Fibroblast of mammary gland (primary cell): ENCODE measurements at places on chromosomes 6 and 20.

DNA sequence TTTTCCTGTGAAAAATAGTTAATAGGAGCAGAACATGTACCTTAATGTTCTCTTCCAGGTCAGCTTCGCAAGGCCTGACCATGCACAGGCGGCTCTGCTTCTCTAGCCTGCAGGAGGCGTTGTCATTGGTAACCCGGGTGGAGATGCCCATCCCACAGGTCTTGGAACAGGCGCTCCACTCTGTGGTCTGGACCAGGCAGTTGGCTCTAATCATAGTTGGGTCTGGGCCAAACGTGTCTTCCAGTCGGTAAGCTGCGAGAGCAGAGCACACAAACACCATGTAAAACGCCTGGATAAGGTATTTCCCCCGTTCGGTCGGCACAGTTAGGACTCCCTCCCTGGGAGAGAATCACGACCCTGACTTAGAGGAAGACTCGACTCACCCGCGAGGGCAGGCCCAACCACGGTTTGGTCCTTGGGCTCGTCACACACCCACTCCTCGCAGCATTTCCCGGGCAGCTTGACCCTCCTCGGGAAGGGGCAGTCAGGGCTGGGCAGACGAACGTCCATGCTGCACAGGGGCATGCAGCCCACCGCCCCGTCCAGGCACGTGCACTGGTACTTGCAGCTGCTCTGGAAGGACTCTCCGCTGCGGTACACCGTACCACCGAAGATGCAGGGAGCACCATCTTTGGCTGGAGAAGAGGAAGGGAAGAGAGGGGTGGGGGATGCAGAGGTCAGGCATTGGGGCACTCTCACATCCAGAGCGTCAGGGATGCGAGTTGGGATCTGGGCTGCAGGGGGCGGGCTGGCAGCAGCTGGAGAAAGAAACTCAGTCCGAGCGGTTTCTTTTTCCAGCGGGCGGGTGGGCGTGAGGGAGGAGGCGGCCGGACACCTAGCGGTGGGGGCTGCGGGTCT lies 1.0 kb downstream of the CCN2 start:
- DNase-seq, result peak; percentile 91

DNA sequence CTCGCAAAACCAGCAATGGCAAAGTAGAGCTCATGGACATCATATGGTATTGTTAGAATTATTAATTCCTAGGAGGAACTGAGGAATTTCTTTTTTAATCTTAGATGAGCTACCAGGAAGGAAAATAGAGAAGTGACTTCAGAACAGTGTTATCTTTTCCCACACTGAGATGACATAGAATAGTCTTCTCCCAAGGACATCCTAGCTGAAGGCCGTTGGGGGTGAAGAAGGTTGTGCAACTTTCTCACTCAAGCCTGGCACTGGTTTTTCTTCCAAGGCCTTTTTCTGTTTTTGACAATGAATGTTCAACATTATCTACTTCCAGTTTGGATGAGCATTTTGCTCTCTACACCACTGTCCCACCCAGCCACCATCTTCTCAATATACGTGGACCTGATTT lies 35.8 kb upstream of the MAS1 start:
- DNase-seq, result no peak

DNA sequence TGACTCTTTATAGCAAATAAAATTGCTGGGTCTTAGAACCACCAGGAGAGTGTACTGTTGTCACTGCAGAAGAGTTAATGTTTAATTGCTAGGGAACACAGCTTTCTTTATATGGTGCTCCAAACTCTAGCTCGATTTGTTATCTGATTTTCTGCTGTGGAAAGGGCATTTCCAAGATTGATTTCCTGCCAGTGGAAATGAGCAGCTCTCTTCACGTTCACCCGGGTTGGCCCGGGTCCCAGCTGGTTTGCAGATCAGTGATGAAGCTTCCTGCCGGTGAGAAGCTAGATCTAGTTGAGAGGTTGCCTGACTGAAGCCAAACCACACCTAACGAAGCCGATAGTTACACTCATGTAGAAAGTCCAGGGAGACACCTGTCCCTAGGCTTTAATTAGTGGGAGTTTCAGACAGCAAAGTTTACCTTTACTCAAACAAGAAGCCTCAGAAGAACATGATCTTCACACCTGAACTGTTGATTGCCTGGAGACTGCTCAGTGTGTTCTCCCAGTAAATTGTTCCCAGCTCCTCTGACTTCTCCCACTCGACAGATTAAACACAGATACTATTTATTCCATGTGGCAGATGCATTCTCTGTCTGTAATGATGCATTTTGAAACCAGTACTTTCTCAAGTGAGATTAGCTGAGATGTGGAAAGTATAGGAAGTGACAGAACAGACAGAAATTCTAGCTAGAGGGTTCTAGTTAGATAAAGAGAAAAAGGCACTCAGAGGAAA lies 27.8 kb downstream of the PAQR8 start:
- DNase-seq, result peak; percentile 42

- DNase-seq, result no peak
These were observed 72.4 kb upstream of the LAMP5 start for GRCh38 chr20:9441948-9442347.

GRCh38 chr6:4948781-4949450 lies 54.9 kb downstream of the RPP40 start:
- DNase-seq, result no peak

DNA sequence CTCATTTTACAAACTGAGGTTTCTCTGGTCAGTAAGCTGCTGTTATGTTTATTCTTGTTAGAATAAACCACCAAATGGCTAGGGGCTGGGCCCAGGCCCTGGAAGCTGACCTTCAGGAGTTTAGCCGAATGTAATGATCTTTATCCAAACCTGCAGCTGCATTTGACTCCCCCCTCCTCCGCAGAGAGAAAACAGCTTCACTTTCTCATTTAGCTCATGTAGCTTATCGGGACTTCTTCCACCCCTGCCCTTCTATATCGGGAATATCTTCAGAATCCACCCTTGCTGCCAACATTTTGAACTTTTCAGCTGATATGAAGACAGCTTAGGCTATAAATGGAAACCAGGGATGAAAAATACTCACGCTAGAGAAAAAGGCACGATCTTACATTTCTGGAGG lies 102.6 kb downstream of the ZMYND8 start:
- no peak for DNase-seq

DNA sequence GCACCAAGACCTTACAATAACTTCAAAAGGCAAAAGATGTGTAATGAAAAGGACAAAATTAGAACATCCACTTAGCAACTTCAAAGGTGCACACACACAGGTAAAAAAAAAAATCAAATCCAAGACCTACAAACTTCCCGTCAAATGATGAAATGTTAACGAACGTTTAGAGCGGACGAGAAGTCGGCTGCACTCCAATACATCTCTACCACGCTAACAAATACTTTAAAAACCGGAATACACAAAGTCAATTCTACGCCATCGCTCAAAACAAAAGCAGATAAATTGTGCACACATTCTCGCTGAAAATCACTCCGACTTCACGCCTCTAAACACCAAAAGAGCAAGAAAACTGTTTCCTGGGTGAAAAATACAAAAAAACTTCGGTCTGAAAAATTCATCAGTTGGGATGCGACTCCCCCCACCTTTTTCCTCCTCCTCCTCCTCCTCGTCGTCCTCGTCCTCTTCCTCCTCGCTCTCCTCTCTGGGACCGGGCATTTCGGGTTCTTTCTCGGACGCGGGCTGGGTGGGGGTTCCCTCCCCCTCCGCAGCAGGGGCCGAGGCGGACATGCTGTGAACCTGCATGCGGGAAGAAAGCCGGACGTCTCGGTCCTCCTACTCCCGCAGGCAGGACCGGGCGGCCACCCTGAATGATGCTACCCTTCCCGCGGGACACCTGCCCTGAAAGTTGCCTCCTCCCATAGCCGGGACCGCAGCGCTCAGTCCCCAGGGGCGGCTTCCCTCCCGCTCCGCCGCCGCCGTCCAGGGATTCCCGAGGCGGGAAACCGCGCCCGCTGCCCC lies 712 bp downstream of the DEK start:
- DNase-seq, result peak; percentile 19

GRCh38 chr6:55445648-55446204 lies 118.5 kb downstream of the GFRAL start:
- DNase-seq, result peak; percentile 58

DNA sequence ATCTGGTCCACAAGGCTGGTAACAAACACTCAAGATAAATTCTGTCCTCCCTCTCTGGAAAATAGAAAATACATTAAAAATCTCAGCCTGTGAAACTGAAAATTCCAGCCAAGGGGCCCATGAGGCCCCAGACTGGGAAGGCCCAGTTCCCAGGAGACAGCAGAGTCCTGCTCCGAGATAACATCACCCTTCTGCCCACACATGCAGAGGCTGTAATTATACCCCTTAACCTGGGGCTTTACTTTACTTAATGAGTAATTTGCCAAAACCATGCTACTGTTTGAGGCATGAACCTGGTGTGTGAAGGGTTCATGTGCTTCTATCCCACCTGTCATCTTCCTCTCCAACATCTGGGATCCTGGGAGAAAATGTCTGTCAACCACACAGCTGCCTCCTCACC lies 398.9 kb upstream of the SULF2 start:
- DNase-seq, result no peak

DNA sequence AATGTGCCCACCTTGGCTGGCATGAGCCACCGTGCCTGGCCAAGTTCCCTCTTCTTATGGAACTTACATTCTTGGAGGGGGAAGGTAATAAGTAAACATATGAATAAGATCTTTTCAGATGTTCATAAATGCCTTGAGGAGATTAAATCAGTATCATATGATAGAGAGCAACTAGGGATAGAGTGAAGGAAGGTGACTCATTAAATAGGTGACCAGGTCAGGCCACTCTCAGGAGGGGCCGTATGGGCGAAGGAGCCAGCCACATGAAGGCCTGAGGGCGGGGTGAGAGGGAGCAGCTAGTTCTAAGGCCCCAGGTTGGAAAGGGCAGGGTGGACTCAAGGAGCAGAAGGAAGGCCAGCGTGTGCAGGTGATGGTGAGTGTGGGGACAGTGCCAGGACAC lies 91.1 kb downstream of the UST start:
- no peak for DNase-seq

DNA sequence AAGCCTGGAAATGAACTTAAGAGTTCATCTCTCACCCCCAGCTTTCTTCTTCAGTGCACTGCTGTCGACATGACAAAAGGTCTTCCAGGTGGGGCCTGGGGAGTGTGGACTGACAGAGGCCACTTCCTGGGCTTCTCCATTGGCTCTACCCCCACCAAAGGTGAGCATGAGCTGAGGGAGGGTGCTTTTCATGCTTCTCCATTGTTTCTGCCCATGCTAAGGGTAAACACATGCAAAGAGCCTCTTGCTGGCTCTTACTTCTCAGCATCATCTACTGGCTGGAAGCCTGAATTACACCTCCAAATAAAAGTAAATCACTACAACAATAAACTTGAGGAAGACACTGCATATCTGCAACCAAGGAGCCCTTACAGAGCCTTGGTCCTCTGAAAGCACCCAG lies 227.2 kb downstream of the EPM2A start:
- DNase-seq, result no peak

DNA sequence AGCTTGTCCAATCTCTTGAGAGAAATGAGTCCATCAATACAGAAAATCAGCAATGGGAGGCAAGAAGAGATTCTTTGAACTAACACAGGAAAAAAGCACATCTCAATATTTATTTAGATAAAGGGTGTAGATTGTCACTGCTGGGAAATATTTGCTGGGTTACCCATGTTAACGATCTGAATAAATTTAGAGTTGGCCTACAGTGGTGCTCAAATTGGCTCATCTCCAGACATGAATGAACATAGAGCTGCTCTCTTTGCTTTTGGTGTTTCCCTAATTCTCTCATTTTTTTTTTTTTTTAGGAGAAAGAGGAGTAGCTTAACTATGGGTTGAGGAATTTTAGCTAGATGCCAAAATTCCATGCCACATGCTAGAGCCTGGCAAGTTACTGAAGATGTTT lies 471.2 kb downstream of the PKHD1 start:
- no peak for DNase-seq

DNA sequence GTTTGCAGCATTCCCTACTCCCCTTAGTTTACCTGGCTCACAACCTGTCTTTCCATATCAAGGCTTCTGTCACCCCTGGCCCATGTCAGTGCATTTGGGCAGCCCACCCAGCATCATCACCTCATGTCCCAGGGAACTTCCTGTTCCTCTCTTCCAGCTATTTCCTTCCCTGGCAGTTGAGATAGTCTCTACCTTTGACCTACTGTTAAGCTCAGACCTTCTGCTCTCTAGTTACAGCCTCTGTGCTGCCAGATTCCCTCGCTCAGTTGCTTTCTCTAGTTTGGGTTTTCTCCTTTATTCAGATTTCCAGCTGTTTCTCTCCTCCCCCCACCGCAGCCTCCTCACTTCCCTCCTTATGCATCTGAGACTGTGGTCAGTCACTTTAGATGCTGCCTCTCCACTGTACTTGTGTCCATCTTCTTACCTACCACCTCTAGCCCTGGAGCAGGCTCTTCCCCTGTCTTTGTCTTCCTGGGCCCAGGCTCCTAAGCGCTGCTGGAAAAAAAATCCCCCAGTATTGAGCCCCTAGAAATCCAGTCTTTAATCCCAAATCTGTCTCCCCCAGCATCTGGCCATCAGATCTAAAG lies 16.3 kb downstream of the PTPN1 start:
- DNase-seq, result peak; percentile 37

DNA sequence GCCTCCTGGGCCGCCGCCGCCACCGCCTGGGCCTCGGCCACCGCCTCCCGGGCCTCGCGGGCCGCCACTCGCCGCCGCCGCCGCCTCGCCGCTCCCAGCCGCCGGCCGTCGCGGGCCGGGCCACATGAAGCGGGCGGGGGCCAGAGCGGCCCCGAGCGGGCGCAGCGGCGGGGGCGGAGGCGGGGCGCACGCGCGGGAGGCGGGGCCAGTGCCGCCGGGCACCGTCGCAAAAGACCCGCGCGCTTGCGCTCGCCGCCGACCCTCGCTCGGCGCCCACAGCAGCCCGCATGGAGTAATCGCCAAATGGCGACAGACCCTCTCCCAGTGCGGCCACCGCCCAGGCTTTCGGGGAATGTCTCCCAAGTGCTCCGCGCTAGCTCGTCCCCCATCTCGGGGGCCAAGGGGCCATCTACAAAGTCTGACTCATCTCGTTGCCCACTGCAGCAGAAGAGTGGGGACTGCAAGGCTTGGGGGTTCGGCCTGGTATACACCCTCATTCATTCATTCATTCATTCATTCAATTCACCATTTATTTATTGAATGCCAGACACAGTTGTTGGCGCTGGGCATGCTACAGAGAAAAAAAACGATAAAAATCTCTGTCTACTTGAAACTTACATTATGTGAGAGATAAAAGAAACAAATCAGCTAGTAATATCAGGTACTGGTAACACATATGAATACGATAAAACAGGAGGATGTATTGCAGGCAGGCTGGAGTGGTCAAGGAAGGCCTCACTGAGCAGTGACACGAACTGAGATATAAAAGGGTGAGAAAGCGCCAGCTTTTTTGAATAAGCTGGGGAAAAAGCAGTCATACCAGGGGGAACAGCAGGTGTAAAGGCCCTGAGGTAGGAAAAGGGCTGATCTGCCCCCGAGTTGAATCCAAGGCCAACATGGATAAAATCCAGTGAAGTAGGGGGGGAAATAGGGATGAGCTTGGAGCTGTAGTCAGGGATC lies at the start of gene B4GALT5:
Gene B4GALT5 (minus strand): TSS at position 126 of the 960 bp plus-strand sequence. CDS start 188 bp downstream, outside the sequence.
- DNase-seq, result peak; percentile 43

GRCh38 chr20:57451431-57451794 lies 60.2 kb downstream of the RBM38 start:
- no peak for DNase-seq

DNA sequence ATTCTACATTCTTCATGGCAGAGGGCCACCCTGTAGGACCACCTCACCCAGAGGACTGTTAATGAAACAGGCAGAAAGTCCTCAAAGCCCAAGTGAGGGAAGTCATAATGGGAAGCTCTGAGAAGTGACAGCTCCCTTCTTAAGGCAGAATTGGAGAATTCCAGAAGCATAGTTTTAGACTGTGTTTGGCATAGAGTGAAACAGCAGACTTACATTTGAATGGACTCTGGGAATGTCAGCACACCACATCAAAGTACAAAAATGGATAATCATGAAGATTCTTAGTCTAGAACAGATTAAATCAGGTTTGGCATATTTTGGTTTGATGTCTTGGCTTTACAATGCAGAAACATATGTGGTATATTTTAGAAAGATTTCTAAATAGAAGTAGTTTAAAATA lies 17.9 kb downstream of the SH3BGRL2 start:
- DNase-seq, result no peak
